ENCODE measurements at places on chromosomes 2 and 18.

DNA sequence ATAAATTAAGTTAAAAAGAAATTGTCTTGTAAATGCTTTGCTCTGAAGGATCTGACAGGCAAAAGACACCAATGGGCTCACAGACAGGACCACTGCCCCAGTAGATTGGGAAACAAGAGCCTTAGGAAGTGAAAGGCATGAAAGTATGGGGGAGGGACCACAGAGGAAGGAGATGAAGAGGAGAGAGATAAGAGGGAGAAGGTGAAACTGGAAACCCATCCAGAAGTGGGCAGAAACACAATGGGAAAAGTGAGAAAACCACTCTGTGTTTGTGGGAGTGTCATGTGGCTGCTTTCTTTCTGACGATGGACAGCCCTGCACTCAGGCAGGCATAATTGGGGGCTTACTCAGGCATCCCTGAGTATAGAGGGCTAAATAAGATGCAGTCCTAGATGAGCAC is 101.5 kb upstream of the STON1 start:
- no peak for DNase-seq

DNA sequence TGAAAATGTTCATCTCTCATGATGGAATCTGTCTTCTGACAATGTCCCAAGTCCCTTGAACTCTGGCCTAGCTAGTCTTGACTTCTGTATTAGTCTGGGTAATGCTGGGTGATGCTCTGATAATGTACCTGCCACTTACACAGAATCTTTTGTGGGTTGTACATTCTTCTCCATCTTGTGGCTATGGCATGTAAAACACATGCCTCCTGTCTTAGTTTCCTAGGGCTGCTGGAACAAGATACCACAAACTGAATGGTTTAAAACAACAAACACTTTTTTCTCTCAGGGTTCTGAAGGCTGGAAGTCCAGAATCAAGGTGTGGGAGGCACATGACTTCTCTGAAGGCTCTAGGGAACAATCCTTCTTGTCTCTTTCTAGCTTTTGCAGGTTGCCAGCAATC is 57.1 kb downstream of the RAPGEF4 start:
- DNase-seq, result peak; percentile 30

- no peak for DNase-seq
These were observed 929.9 kb upstream of the FANCL start for GRCh38 chr2:59171019-59171418.

- DNase-seq, result no peak
These were observed 215.2 kb upstream of the LRRTM1 start for GRCh38 chr2:80519699-80520291.

DNA sequence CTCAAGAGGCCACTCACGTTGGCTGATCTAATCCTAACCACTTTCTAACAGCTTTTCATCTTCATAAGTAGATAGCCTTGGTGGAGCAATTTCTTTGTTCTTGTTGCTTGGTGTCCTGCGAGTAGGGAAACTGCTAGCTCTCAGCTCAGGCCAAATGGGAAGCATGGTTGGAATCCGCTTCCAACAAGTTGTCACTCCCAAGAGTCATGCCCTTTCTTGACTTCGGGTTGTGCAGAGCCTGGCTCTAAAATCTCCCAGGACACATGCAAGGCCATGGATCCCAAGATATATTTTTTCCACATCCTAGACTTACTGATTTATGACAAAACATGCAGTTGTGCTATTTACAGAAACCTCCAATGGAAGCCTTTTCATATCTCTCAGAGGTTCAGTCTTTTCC is 7.3 kb upstream of the MATN3 start:
- DNase-seq, result no peak

GRCh38 chr18:79479761-79480161 is 84.0 kb downstream of the NFATC1 start:
- DNase-seq, result no peak

DNA sequence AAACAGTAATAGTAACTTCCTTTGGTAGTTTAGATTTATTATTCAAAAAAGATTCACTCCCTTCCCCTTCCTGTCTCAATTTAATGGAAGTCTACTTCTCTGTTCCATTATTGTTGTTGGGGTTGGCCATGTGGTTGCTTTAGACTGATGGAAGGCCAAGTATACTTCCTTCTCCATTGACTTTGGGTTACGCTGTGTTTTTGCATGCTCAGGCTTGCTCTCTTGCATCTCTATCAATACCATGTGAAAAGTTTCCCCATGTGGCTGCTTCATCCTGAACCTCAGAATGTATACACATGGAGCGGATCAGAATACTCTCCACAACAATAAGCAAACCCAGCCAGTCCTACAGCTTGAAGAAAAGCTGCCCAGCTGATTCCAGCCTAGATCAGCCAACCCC is 20.3 kb downstream of the CFAP210 start:
- DNase-seq, result no peak

DNA sequence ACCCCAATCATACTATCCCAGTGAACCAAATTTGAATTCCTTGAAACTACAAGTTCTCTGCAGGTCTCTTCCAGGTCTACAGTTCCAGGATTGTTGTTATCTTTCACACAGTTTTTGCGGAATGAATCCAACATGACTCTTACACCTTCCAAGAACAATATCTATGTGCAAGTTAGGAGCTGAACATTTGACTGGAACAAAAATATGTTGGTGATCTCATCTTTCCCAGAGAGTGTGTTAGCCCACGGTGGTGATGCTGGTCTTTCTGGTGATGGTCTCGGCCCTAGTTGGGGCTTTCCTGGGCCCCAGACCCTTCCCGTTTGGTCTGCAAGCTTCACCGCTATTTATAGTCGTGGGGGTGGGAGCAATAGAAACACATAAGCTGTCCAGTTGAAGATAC is 173.7 kb downstream of the TPGS2 start:
- DNase-seq, result no peak

DNA sequence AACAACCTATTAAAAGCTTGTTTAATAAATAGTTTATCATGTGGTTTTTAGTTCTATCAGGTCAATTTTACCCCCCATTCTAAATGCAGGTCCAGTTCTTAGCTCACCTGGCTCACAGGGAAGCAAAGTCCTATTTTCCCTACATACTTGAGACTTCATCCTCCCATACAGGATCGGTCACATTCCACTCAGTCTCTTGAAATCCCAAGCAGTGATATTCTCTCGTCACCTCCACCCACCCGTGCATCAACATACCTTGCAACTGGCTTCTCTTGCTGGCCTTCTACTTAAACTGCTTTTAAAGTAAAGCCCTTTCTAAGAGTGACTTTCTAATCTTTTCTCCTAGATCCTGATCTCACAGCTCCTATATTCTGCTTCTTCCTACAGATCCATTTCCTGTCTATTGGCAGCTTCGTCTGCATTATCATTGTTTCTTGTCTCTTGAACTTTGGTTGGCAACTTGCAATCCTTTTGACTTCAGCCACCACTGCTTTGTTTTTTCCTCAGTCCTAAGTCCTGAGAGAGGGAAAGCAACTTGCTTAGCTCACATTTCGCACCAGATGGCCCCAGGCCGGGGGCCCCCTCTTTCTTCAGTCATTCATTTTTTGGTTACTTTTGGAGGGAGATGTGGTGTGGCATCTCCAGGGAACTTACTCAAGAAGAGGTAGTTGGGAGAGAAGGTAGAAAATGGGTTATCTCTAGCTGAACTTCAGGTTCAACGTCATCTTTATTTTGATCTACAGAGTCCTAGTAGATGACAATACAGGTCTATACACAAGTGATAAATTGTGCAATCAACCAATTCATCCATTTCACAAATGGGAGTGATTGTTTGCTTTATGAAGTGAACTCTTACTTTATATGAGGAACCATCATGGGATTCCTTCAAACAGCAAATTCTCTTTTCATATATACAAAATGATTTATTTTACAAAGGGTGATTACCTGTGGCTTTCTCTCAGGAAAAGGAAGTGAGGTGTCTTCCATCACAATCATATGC is 23.9 kb upstream of the NCOA1 start:
- no peak for DNase-seq

DNA sequence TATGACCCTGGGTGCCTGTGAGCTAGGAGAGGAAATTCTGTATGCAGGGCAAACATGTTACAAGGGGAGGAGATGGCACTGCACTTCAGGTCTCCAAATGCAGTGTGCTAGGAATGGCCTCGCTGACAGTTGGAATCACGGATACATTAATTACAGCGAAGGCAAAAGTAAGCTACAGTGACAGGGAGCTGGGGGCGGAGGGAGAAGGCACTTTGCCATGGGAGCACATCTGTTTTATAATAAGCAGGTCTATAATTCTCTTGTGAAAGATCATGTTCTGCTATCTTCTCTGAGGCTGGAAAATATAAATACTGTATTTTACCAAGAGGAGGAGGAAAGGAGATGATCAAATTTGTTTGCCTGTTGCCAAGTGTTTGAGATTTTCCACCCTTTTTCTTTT is 56.3 kb upstream of the FZD5 start:
- DNase-seq, result no peak

GRCh38 chr2:39216346-39217191 is 27.2 kb downstream of the CDKL4 start:
- no peak for DNase-seq

DNA sequence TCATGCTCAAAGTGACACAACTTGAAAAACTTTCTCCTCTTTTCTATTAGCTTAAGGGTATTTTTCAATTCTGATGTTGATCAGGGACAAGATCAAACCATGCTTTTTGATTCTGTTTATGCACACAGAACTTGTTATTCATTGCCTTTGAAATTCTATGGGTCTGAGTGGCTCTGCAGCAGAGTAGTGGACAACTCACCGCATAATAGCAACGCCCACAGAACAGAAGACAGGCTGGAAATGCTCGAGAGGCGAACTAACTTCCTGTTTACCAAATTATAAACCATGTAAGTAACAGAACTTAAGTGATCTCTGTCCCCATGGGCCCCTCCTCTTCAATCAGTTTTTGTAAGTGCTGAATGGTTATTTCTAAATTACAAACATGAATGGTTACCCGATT is 131.2 kb downstream of the CBLN2 start:
- DNase-seq, result peak; percentile 13
